GM12878 (cell line): ENCODE measurements at places on chromosomes 12 and 14.

GRCh38 chr12:90449611-90450010 is 505.4 kb downstream of the CCER1 start:
- H3K4me1 ChIP-seq, result no peaks in the 10 kb centered on the region
- no peak for DNase-seq
- no peak overlapping the region for H3K27ac ChIP-seq
- H3K27me3 ChIP-seq, result no peaks in the 10 kb centered on the region
- no peak overlapping the region for H3K4me3 ChIP-seq
- no peaks in the 10 kb centered on the region for H3K36me3 ChIP-seq

DNA sequence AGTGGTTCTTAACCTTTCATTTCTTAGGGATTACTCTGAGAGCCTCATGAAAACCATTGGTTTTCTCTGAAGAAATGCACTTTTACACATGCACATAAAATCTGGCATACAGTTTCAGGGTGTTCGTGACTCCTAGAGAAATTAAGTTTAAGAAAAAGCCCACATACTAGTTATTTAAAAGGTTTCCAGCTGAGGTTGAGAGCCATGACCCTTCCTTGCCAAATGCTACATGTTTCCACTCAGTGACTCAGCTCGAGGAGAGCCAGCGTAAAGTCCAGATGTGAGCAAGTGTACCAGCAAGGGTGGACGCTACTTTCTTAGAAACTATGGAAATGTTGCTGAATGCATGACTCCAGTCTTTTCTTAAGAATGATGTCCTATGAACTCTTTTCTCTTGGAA is 42.7 kb upstream of the FLRT2 start:
- DNase-seq, result no peak
- H3K4me3 ChIP-seq, result no peak overlapping the region
- no peak overlapping the region for H3K27ac ChIP-seq
- H3K36me3 ChIP-seq, result no peaks in the 10 kb centered on the region
- H3K27me3 ChIP-seq, result no peaks in the 10 kb centered on the region

GRCh38 chr12:64009321-64010068 is 165.0 kb downstream of the SRGAP1 start:
- H3K4me3 ChIP-seq, result no peak overlapping the region
- H3K27me3 ChIP-seq, result no peaks in the 10 kb centered on the region
- peak; percentile 36 for DNase-seq
- H3K36me3 ChIP-seq, result no peaks in the 10 kb centered on the region

DNA sequence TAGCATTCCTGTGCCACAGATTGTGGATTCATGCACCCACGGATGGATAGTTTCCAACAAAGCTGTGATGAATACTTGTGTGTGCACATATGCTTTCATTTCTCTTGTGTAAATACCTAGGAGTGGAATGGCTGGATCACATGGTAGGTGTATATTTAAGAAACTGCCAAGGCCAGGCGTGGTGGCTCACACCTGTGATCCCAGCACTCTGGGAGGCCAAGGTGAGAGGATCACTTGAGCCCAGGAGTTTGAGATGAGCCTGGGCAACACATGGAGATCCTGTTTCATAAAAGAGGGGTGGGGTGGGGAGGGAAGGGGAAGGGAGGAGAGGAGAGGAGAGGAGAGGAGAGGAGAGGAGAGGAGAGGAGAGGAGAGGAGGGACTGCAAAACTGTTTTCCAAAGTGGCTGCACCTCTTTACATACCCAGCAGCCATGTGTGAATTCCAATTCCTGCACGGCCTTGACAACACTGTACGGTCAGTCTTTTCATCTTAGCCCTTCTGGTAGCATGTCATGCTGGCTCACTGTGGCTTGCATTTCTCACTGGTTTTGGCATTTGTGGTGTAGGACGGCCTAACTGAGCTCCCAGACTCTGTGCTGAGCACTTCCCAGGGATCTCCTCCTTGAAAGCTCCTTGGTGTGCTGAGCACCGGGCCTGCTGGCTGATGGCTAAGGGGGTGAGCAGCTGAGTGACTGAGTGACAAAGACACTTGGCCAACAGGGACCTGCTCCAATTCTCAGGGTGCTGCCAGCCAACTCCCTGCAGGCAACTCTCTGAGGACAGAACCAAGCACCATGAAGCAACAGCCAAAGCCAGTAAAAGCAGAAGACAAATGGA is 27.9 kb downstream of the SYNE3 start:
- no peak overlapping the region for H3K4me3 ChIP-seq
- no peak for DNase-seq
- H3K36me3 ChIP-seq, result peaks cover 7% of the 10 kb centered on the region; the same call in 1 of the 2 replicates
- peaks cover 12% of the 10 kb centered on the region for H3K4me1 ChIP-seq

DNA sequence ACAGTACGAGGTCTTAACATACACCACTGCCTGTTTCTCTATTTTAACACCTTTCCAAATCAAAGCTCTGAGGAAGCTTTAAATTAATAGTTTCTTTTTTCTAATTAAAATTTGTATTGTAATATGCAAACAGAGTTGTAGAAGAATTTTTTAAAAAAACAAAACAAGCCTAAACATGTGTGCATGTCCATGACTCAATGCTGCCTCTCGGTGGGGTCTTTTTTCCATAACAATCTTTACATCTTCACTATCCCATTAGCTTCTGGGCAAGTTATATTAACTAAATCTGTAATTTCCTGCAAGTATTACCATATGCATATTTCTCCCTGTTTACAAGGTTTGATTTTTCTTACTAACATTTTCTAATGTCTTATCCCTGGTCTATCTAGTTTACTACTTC is 143.9 kb upstream of the NAV3 start:
- H3K27ac ChIP-seq, result no peak overlapping the region
- no peaks in the 10 kb centered on the region for H3K36me3 ChIP-seq
- H3K4me1 ChIP-seq, result no peaks in the 10 kb centered on the region
- DNase-seq, result no peak
- H3K4me3 ChIP-seq, result no peak overlapping the region
- no peaks in the 10 kb centered on the region for H3K27me3 ChIP-seq

GRCh38 chr14:59771577-59771976 is 99.0 kb downstream of the RTN1 start:
- H3K4me1 ChIP-seq, result no peaks in the 10 kb centered on the region
- H3K4me3 ChIP-seq, result no peak overlapping the region
- no peaks in the 10 kb centered on the region for H3K27me3 ChIP-seq
- DNase-seq, result no peak
- H3K27ac ChIP-seq, result no peak overlapping the region

GRCh38 chr12:10243818-10244520 is 31.3 kb downstream of the GABARAPL1 start:
- DNase-seq, result peak; percentile 58
- H3K27me3 ChIP-seq, result no peaks in the 10 kb centered on the region
- H3K4me1 ChIP-seq, result peaks cover 10% of the 10 kb centered on the region
- H3K27ac ChIP-seq, result 0 out of 2 replicates have a peak overlapping the region, but pooled peaks have one; percentile 1

DNA sequence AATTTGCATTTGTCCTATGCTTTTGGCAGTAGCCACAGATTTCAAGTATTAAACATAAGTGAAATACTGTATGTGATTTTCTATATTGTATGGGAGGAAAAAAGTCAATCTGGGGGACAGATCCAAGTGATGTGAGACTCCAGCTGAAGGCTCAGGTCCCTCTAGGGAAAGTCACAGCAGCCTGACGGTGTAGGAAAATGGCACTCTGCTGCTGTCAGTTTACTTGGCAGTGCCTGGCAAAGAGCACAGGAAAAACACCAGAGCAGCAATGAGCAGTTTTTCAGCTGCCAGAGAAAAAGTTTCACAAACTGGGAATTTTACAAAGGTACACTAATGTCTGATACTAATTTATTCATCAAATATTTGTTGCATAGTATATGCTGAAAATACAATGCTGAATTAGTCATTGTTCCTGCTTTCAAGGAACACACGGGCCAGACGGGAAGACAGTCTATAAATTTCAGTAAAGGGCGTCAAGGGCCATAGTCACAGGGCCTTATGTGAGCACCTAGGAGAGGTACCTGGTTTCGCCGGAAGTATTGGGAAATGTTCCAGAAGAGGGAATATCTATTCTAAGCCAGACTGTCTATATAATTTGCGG is 66.2 kb upstream of the SLC38A2 start:
- no peaks in the 10 kb centered on the region for H3K27me3 ChIP-seq
- H3K4me1 ChIP-seq, result no peaks in the 10 kb centered on the region
- H3K27ac ChIP-seq, result no peak overlapping the region
- no peak overlapping the region for H3K4me3 ChIP-seq

DNA sequence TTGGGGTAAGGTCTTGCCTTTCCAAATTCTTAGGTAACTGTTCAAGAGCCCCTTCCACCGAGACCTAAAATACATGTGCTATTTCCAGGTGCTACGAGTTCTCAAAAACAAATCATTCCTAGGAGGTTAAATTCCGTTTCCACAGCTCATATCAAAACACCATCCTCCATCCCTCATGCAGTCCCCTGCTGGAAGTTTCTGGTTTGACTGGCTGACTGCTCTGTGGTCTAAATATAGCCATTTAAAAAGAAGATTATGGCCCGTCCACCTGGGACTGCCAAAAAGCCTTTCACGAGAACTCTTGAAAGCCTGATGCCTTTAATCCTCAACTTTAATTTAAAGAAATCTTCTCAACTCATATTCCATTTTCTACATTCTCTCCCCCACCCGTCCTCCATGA is 201.5 kb upstream of the MYL2 start:
- H3K36me3 ChIP-seq, result no peaks in the 10 kb centered on the region
- no peak for DNase-seq
- no peak overlapping the region for H3K4me3 ChIP-seq
- no peaks in the 10 kb centered on the region for H3K4me1 ChIP-seq
- H3K27ac ChIP-seq, result no peak overlapping the region
- no peaks in the 10 kb centered on the region; the same call in 1 of the 2 replicates for H3K27me3 ChIP-seq

DNA sequence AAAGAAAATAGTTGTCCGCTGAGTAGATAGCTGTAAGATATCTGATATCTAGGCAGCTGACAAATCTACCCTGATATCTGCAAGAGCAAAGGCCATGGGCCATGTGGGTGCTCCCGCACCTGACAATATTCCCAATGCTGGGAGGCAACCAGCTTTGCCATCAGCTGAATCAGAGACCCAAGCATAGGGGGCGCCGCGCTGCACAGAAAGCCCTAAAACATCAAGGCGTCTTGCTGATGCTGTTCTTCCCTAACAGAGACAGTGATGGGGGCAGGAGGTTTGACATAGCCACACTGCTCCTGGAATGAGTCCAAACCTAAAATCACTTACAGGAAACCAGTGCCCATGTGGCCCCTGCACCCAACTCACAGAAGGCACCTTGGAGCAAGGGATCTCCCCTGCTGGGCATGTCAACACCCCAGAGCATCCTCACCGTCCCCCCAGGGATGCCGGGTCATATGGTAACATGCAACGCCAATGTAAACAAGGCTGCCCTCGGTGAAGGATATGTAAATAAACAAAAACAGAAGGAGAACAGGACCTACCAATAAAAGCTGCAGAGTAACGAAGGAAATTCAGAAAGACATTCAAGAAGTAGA is 199.5 kb downstream of the TMEM132D start:
- H3K27ac ChIP-seq, result no peak overlapping the region
- H3K27me3 ChIP-seq, result no peaks in the 10 kb centered on the region
- no peaks in the 10 kb centered on the region for H3K4me1 ChIP-seq
- H3K36me3 ChIP-seq, result no peaks in the 10 kb centered on the region
- DNase-seq, result no peak

- H3K27ac ChIP-seq, result no peak overlapping the region
- H3K4me1 ChIP-seq, result no peaks in the 10 kb centered on the region
- no peaks in the 10 kb centered on the region for H3K27me3 ChIP-seq
- DNase-seq, result no peak
- no peak overlapping the region for H3K4me3 ChIP-seq
Measured at GRCh38 chr12:86608638-86609037, 352.4 kb upstream of the MGAT4C start.

DNA sequence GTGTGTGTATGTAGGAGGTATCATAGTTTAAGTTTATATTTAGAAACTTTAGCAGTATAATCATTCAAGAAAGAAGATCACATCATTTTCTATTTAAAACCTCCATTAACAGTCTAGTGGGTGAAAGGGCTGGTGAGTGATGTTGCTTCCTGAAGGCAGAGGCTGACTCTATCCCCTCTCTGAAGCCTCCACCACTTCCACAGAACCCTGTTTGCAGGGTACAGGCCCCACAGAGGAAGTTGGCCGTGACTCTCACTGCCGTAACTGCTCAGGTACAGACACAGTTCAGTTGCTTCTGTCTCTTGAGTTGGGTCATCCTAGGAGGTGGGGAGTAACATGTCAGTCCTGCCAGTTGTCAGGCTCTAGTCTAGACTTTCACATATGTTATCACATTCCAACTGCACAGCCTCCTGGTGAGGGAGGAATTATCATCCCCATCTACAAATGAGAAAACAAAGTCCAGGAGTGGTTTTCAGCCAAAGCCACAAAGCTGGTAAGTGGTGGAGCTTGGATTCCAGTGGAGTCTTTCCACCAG is 31.5 kb downstream of the CFL2 start:
- no peaks in the 10 kb centered on the region for H3K4me1 ChIP-seq
- no peak for DNase-seq
- no peak overlapping the region for H3K4me3 ChIP-seq
- no peaks in the 10 kb centered on the region for H3K36me3 ChIP-seq
- H3K27me3 ChIP-seq, result no peaks in the 10 kb centered on the region

- H3K4me1 ChIP-seq, result no peaks in the 10 kb centered on the region
- H3K4me3 ChIP-seq, result no peak overlapping the region
- H3K27ac ChIP-seq, result no peak overlapping the region
- H3K36me3 ChIP-seq, result no peaks in the 10 kb centered on the region
- no peak for DNase-seq
Measured at GRCh38 chr12:131636940-131637750, 73.7 kb upstream of the SFSWAP start.

- no peaks in the 10 kb centered on the region for H3K4me1 ChIP-seq
- no peaks in the 10 kb centered on the region for H3K36me3 ChIP-seq
- no peak overlapping the region for H3K4me3 ChIP-seq
- no peak for DNase-seq
- H3K27ac ChIP-seq, result no peak overlapping the region
Measured at GRCh38 chr12:104055686-104056388, 5.8 kb upstream of the GLT8D2 start.

DNA sequence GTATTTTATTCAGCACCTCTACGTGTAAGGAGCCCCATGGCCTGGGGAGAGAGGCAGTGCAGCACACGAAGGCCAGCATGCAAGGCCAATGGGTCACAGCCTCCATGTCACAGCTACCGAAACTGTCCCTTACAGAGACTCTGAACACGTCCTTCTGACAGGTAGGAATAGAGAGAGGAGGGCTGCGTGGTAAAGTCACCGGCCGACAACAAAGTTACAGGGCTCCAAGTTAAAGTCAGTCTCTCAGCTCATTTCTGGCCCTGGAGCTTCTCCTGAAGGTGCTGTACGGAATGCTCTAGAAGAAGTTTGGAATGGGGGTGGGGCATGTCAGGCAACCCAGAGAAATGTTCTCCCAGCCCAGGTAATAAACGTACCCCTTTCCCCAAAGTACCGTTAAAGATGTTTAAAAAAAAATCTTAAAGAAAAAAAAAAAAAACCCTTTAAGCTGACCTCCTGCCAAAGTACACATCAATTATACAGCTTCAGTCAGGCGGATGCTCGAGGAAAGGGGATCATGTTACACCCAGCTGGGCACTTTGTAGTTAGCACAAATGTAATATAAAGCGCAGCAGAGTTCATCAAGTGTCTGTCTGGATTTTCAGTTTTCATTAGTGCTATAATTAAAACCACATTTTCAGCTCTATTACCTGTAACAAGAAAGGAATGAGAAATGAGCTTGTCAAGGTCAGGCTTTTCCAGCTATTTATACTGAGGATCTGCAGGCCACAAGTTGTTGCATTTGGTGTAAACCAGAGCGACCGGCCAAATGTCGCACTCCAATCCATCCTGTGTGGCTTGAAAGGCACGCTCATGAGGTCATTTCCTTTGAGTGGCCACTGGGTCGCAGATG is 53.3 kb upstream of the CDKN3 start:
- no peak overlapping the region for H3K4me3 ChIP-seq
- peaks cover under 1% of the 10 kb centered on the region; the same call in 1 of the 2 replicates for H3K27me3 ChIP-seq
- no peak for DNase-seq
- no peaks in the 10 kb centered on the region for H3K4me1 ChIP-seq
- H3K27ac ChIP-seq, result no peak overlapping the region
- H3K36me3 ChIP-seq, result no peaks in the 10 kb centered on the region

- H3K27me3 ChIP-seq, result no peaks in the 10 kb centered on the region
- no peak overlapping the region for H3K27ac ChIP-seq
- no peak overlapping the region for H3K4me3 ChIP-seq
- H3K4me1 ChIP-seq, result peaks cover 22% of the 10 kb centered on the region
Measured at GRCh38 chr12:46455648-46456352, 83.2 kb upstream of the SLC38A2 start.
